ENCODE measurements at places on chromosomes 11 and 22.

GRCh38 chr11:88301488-88302140 lies 35.9 kb downstream of the CTSC start:
- no peak for DNase-seq

DNA sequence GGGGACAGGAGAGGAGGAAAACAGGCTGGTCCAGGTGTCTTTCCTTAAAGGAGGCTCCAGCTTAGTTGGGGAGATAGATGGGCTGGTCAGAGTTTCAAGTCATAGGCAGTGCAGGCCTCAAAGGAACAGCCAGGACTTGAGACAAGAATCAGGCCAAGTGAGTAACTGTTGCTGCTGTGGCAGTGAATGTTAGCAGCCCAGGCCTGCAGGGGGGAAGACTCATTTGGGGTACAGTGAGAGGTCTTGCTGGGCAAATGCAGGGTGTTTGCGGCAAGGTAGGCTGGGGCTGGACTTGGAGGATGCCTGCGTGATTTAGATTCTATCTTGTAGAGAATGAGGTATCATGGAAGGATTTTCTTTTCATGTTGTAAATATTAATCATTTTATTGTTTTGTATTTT lies 24.1 kb downstream of the PTPRJ start:
- DNase-seq: no peak

- no peak for DNase-seq
Measured at GRCh38 chr11:113596658-113597057, 109.5 kb downstream of the TMPRSS5 start.

DNA sequence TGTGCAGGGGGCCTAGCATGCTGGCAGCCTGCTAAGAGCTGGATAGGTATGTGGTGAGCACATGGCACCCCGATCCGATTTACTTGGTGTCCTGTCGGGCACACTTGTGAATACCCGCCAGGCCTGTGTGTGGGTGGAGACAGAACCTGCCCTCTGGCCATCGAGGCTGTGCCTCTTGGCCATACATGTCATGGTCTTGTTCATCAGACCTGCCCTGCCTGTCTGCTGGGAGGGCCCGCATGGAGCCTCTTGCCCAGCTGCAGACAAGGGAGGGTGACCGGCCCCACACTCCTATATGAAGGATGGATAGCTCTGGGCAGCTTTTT lies 310.2 kb downstream of the TBC1D22A start:
- no peak for DNase-seq

DNA sequence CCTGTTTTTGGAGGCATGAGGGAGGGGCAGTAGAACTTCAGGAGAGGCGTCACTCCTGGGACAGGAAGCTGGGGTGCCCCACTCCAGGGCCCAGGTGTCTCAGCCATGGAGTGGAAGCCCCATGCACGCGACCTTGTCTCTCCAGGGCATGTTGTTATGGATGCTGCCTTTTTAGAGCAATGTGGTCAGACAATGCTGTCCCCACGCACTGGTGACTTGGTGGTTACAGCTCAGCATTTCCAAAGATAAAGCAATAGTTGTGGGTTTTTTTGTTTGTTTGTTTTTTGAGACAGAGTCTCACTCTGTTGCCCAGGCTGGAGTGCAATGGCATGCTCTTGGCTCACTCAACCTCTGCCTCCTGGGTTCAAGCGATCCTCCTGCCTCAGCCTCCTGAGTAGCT lies 22.3 kb downstream of the EIF4G2 start:
- DNase-seq: no peak

- DNase-seq: no peak
Measured at GRCh38 chr11:80315200-80315599, 874.4 kb upstream of the TENM4 start.

DNA sequence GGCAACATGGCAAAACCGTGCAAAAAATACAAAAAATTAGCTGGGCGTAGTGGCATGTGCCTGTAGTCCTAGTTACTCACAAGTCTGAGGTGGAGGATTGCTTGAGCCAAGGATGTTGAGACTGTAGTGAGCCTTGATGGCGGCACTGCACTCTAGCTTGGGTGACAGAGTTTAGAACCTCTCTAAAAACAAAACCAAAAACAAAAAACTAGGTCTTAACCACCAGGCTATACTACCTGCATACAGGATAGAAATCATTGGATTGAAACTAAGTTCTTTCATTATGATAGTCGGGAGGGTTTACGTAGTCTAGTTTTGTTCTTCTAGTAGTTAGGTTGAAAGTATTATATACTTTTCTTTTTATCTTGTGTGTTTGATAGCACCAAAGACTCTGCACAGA lies 5.8 kb downstream of the RNF214 start:
- no peak for DNase-seq

DNA sequence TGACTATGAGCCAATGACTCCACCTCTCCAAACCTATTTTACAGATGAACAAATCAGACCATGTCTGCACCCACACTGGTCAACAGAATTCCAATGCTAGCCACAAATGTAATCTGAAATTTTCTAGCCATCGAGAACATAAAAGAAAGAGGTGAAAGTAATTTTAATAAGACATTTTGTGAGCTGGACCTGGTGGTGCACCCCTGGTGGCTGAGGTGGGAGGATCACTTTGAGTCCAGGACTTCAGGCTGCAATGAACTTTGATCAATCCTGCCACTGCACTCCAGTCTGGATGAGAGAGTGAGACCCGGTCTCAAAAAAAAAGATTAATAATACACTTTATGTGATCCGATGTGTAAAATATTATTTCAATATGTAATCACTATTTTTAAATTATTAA lies 9.4 kb upstream of the RNF185 start:
- DNase-seq: no peak

GRCh38 chr22:22728382-22728781 lies 84.0 kb downstream of the GGTLC2 start:
- no peak for DNase-seq

DNA sequence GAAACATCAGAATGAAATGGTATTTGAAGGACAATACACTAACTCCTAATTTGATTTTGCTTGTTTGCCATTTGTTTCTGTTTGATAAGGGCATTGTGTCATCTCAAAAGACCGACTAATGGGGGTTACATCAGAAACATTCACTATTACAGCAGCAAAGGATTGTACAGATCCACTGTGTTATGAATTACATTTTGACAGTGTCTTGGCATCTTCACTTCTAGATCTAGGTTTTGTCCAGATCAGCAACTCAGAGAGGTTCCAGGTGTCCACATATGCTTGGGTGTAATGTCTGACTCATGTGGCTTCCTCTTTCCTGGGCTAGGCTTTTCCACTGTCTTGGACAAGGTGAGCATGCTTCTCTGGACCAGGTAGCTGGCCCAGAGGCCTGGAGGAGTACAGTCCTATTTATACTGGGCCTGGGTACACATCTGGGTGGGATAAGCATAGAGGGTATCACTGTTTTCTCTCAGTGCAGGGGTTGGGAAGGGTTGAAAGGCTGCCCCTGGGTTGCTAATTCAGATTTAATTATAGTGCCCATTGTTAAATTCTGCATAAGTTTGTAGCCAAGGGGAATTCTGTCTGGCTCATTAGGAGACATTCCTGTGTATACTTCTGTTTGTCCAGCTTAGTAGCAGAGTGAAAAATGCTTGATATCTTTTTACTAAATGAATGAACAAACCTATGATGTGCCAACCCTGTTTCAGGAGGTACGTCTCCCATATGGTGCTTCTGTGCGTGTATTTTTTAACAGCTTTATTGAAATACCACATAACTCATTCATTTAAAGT lies 23.8 kb downstream of the DDI1 start:
- DNase-seq: no peak

DNA sequence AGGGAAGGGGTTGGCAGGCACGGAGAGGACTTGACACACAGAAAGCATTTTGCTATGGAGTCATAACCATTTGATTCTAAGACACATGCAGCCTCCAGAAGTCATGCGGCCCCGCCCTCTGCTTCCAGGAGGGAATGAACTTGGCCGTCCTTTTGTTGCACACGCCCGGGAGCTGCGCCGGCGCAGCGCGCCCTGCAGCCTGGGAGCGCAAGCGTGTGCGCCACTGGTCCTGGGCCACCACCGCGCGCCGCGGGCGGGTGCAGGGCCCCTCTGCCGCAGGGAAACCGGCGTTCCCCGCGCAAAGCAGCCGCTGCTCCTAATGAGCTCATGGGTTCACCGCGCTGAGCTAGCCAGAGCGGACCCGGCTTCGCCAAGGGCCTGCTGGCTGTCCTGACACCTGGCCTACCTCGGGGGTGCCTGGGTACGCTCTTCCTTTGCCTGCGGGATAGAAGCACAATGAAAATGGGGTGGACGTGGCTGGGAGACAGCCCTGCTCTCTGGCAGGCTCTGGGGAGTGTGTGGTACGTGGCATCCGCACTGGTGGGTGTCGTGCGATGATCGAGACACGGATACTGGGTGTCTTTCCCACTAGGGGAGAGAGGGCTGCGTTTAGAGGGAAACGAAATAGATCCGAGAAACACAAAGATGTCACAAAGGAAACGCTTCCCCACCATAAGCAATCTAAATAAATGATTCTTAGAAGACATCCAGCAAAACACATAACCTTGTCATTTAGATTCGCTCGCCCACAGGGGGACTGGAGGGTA lies 669 bp downstream of the MICAL3 start:
- DNase-seq: peak; percentile 38

GRCh38 chr11:7520981-7521487 lies 7.2 kb downstream of the PPFIBP2 start:
- DNase-seq: no peak

- peak; percentile 34 for DNase-seq
Measured at GRCh38 chr11:88179141-88179540, 3.9 kb upstream of the RAB38 start.

GRCh38 chr22:22130953-22131608 lies 113.5 kb upstream of the VPREB1 start:
- DNase-seq: no peak

DNA sequence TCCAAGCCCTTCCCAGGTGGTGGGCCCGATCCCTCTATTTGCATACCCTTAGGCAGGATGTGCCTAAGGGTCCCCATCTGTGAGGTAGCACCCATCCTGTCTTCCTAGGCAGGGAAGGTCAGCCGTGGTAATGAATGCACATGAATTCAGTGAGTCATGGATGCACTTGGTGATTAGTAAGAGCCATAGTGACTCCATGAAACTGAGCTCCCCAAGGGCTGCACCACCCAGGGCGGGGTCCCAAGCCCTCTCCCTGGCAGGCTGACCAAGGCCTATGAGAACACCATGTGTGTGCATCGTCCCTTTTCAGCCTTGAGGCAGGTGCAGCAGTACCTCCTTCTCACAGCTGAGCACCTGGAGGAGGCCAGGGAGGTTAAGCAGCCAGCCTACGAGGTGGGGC lies 15.6 kb upstream of the SUSD2 start:
- DNase-seq: no peak

DNA sequence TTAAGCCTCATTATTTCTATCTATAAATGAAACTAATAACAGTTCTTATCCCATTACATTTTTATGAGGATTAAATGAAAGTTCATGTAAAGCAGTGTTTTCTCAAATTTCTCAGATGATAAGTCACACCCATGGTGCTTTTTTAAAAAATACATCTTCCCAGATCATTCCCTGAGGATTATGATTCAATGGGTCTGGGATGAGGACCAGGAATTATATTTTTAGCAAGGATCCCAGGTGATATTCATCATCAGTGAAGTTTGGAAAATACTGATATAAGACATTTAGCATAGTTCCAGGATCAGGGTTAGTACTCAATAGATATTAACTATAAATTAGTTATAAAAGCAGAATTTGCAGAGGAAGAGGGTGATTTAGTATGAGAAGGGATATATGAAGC lies 89.1 kb downstream of the BBOX1 start:
- DNase-seq: no peak

- DNase-seq: no peak
Measured at GRCh38 chr11:102757823-102758549, 22.4 kb downstream of the MMP10 start.

- DNase-seq: no peak
Measured at GRCh38 chr22:31508536-31508935, 12.2 kb downstream of the SFI1 start.

DNA sequence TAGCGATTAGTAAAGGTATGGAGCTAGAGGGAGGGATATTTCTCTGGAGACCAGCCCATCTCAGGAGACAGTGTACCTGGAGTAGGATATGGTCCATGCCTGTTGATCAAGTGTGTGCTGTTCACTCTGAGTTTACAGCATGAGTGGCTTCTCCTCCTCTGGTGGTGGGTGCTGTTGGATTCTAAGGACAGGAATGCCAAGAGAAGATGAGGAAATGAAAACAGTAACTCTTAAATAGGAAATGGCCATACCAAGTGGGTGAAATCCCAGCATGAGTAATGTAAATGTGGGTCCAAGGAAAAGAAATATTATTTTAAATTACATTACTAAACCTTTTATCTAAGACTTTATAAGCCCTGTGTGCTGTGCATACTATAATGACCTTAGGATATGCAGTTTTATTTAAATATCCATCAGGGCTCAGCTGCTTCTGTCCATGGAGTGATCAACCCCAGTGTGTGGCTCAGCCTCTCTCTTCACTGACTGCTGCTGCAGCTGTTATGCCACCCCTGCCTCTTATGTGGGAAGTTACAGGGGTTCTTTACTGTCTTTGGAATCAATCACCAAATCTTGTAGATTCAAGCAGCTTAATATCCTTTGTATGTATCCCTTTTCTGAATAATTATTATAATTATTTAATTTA lies 54.3 kb downstream of the FAT3 start:
- no peak for DNase-seq

DNA sequence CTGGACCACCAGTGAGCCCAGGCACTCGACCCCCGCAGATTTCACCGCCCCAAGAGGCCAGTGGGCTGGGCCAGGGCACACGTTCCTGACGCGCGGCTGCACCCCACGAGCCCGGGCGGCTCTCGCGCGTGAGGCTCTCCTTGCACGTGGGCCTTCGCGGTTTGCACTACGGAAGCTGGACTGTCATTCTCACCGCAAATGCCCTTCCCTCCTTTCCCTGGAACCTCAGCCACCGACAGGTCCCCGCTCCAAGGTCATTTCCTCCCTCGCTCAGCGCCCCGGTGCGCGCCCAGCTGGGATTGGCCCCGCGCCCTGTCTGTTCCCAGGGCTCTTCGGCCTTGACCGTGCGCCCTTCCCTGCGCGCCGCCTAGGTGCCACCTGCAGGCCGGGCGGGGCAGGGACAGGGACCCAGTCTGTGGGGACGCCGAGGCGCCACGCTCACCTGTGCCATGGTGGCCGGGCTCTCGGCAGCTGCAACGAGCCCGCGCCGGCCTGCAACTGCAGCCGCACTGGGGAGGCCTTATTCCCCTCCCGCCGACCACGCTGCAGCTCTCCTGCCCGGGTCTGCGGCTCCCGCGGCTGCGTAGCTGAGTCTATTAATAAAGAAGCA lies 2.1 kb upstream of the CPT1A start:
- DNase-seq: peak; percentile 79

- DNase-seq: no peak
Measured at GRCh38 chr11:12482839-12483238, 105.5 kb downstream of the PARVA start.

- no peak for DNase-seq
Measured at GRCh38 chr11:132519241-132519815, 1013.0 kb downstream of the OPCML start.

GRCh38 chr22:23621082-23621780 lies 10.9 kb downstream of the DRICH1 start:
- DNase-seq: no peak

GRCh38 chr11:106424111-106424510 lies 346.6 kb downstream of the AASDHPPT start:
- DNase-seq: no peak

- DNase-seq: no peak
Measured at GRCh38 chr11:36443661-36444060, 66.4 kb downstream of the TRAF6 start.
